ENCODE measurements at places on chromosomes 5 and 9. TPM values are rescaled to one million over a fixed set of nuclear protein-coding genes. Genes with fewer than 3 reads are reported as not detected.

GRCh38 chr5:73940026-73940425 lies 314.0 kb downstream of the ARHGEF28 start:
- no peak for DNase-seq

GRCh38 chr9:110357505-110357904 lies 19.8 kb upstream of the TXNDC8 start:
- DNase-seq = no peak

DNA sequence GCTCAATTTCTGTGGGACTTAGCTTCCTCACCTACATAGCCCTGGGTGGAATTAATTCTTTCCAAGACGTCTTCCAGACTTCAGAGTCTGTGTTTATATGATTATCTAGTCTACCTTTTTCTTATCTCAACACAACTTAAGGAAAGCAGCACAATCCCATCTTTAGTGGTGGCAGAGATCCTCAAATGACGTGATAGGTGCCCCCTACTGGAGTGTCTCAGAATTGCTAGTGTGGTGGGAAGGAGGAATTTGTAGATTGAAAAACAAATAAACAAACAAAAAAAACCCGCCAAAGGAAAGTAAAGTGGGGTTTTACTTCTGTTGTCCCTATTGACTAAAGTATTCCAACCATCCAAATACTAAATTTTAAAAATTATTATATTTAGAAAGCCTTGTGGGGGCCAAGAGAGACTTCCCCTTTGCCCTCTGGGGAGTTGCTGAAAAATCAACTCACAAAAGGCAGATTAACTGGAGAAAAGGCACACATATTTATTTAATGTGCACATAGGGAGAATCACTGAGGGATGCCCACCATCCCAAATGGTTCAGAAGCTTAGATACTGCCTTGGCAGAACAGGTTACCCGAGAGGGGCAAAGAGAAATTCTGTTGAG lies 283.3 kb downstream of the TMEM167A start:
- peak; percentile 48 for DNase-seq

- DNase-seq = no peak
Measured at GRCh38 chr5:178334861-178335260, 102.3 kb upstream of the PHYKPL start.

- no peak for DNase-seq
Measured at GRCh38 chr9:117938896-117939295, 234.7 kb downstream of the TLR4 start.

SH2D3C gene
- total RNA-seq = 0.43 TPM

Measured in fibroblast of villous mesenchyme (primary cell).